Lung (tissue), 17 donors: ENCODE measurements at places on chromosomes 2 and 18. TPM values are rescaled to one million over a fixed set of nuclear protein-coding genes. Genes with fewer than 3 reads are reported as not detected.
A peak's percentile ranks its signal among the peaks of the same experiment; 100 is the strongest.

DNA sequence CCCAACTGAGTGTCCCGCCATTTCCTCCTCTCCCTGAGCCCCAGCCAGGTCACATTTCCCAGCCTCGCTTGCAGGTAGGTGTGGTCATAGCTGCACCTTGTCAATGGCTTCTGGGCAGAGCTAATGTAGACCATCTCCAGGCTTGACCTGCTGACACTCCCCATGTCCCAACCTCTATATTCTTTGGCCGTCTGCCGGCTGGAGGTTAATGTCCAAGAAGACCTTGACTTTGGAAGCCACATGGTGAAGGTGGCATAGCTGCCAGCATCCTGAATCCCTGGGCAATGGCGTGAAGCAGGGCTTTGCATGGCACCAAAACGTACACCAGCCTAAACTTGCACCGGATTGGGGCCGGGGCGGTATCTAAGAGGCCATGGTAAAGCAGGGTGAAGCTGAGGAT, 88.3 kb downstream of the SPP2 start:
- no peaks in the 10 kb centered on the region for H3K36me3 ChIP-seq
- no peak for DNase-seq
- no peaks in the 10 kb centered on the region for H3K4me1 ChIP-seq
- no peak overlapping the region for H3K4me3 ChIP-seq
- H3K27me3 ChIP-seq = no peaks in the 10 kb centered on the region

Gene FER1L5
- total RNA-seq = 0.64 TPM

Gene BOK
- 44.3 TPM for total RNA-seq

Gene GREB1L
- total RNA-seq = 1.2 TPM

GRCh38 chr2:123530004-123530403, 495.1 kb upstream of the CNTNAP5 start:
- no peaks in the 10 kb centered on the region for H3K27me3 ChIP-seq
- DNase-seq = no peak
- no peaks in the 10 kb centered on the region for H3K36me3 ChIP-seq
- H3K4me1 ChIP-seq = no peaks in the 10 kb centered on the region
- H3K27ac ChIP-seq = no peak overlapping the region
- no peak overlapping the region for H3K4me3 ChIP-seq

DNA sequence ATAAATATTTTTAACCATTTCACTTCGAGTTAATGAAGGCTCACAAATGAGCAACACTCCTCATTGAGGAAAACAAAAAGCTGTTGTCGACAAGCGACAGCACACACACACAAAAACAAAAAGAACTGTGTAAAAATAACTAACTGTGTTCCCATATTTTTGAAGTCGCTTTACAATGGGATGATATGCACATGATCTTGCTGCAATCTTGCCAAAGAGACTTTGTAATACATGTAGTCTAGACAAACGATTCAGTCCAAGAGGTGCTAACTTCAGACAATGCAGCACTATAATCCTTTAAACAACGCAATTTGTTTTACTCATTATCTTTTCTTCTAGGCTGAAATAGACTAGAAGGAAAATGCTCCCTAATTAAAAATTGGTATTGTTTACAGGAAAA, 7.2 kb upstream of the USP34 start:
- H3K4me3 ChIP-seq = no peak overlapping the region
- H3K4me1 ChIP-seq = no peaks in the 10 kb centered on the region
- DNase-seq = no peak
- peaks cover 24% of the 10 kb centered on the region for H3K36me3 ChIP-seq
- no peak overlapping the region for H3K27ac ChIP-seq

- no peak overlapping the region for H3K27ac ChIP-seq
- H3K27me3 ChIP-seq = no peaks in the 10 kb centered on the region
- H3K4me3 ChIP-seq = no peak overlapping the region
- H3K4me1 ChIP-seq = no peaks in the 10 kb centered on the region
- H3K36me3 ChIP-seq = no peaks in the 10 kb centered on the region
These were observed 110.5 kb upstream of the TACR1 start for GRCh38 chr2:75309596-75310463.

DNA sequence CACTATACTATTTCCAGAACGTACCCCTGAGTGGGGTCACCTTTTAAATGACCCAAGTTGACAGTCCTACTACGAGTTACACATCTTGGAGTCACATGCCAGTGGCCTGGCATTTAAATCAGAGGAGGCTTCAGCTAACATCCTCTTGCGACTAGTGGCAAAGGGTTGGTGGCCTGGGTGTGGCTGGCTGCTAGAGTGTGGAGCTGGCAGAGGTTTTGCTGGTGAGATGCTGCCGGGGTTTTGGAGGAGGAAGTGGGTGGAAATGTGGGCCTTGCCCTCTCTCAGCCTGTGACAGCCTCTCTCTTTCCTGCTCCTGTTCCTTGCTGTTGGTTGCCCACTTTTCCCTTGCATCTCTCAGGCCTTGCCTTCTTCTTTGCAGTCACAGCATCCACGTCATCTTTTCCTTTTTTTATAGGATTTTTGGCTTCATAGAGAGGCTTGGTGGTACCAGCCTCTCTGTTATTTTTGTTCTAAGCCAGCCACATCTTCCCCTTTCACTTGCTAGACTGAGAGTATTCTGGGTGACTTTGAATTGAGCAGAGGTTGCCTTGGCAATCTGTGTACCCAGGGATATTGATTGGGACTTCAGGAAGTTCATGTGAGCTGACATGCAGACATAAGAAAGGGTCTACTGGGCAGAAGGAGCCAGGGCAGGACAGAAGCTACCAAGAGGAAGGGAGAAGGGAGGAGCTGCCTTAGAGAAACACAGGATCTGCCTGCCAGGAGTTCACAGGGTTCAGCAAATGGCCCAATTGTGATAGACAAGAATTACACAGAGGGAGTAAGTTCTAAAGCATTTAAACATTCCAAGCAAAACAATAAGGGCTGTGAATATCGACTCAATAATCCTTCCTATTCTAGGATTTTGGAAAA, 55.4 kb downstream of the CDC42EP3 start:
- H3K36me3 ChIP-seq = no peaks in the 10 kb centered on the region
- no peak overlapping the region for H3K27ac ChIP-seq
- peaks cover 13% of the 10 kb centered on the region for H3K4me1 ChIP-seq
- DNase-seq = no peak

GRCh38 chr2:220556658-220557057, 929.2 kb downstream of the SLC4A3 start:
- H3K4me3 ChIP-seq = no peak overlapping the region
- no peaks in the 10 kb centered on the region for H3K4me1 ChIP-seq
- H3K36me3 ChIP-seq = no peaks in the 10 kb centered on the region
- H3K27ac ChIP-seq = no peak overlapping the region
- DNase-seq = no peak
- H3K27me3 ChIP-seq = no peaks in the 10 kb centered on the region

Gene PTPN4
- total RNA-seq = 70.7 TPM

Gene SLC11A1
- total RNA-seq = 57.6 TPM

Gene GKN2
- total RNA-seq = 103 TPM

Gene G6PC2
- 0.37 TPM for total RNA-seq

- no peaks in the 10 kb centered on the region for H3K27me3 ChIP-seq
- DNase-seq = no peak
- no peak overlapping the region for H3K27ac ChIP-seq
These were observed 25.4 kb downstream of the PDCL3 start for GRCh38 chr2:100588071-100588786.

- no peaks in the 10 kb centered on the region for H3K27me3 ChIP-seq
- H3K4me3 ChIP-seq = no peak overlapping the region
- peak; percentile 77 for DNase-seq
- no peak overlapping the region for H3K27ac ChIP-seq
- H3K36me3 ChIP-seq = peaks cover 2% of the 10 kb centered on the region
These were observed 146.3 kb downstream of the ANKRD44 start for GRCh38 chr2:197164141-197164754.

DNA sequence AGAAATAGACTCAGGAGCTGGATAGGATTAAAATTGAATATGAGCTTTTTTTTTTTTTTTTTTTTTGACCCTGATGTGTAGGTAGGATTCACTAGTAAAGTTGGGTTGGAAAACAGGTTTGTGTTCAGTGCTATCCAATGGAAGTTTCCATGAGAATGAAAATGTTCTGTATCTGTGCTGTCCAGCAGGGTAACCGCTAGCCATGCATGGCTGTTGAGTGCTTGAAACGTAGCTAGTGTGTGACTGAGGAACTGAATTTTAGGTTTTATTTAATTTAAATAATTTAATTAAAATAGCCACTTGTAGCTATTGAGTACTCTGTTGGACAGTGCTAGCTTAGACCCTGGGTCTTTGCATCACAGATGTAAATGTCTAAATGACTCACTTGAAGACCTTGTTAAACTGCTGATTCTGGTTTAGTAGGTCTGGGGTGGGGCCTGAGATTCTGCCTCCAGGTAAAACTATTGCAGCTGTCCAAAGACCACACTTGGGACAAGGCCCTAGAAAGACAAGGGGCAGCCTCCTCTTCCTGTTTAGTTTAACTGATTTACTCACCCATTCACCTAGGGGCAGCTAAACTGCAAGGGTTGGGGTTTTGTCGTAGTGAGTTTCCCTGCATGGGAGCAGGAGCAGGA, 84.7 kb upstream of the STON1 start:
- no peak for DNase-seq
- H3K36me3 ChIP-seq = peaks cover 3% of the 10 kb centered on the region
- no peaks in the 10 kb centered on the region for H3K27me3 ChIP-seq
- H3K4me3 ChIP-seq = no peak overlapping the region

Gene DDX1
- 85.2 TPM for total RNA-seq

- H3K27me3 ChIP-seq = no peaks in the 10 kb centered on the region
- no peaks in the 10 kb centered on the region for H3K36me3 ChIP-seq
- H3K27ac ChIP-seq = no peak overlapping the region
- H3K4me3 ChIP-seq = no peak overlapping the region
- DNase-seq = no peak
These were observed 179.7 kb downstream of the AGPS start for GRCh38 chr2:177572236-177572671.

DNA sequence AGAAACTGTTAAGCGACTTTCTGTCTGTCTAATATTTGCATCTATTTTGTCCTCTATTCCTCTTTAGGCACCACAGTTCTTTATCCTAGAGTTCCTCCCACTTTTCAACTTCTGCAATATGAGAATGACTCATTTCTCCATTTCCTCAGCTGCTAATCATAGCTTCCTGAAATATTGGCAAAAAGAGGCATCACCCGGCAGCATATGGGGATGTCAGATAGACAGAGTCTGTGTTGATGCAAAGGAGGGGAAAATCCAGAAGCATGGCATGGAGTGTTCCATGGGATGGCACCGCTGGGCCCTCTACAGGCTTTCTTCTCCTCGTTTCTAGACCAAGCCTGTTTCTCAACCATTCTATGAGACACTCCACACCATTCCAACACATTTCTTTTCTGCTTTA, 93.4 kb downstream of the DOCK10 start:
- no peaks in the 10 kb centered on the region for H3K4me1 ChIP-seq
- no peak overlapping the region for H3K4me3 ChIP-seq
- H3K27me3 ChIP-seq = no peaks in the 10 kb centered on the region

- H3K27ac ChIP-seq = no peak overlapping the region
- H3K27me3 ChIP-seq = no peaks in the 10 kb centered on the region
- no peaks in the 10 kb centered on the region for H3K36me3 ChIP-seq
- H3K4me1 ChIP-seq = no peaks in the 10 kb centered on the region
- H3K4me3 ChIP-seq = no peak overlapping the region
These were observed 68.4 kb downstream of the NXPH2 start for GRCh38 chr2:138711812-138712211.

Gene ADRA2B
- 0.88 TPM for total RNA-seq

DNA sequence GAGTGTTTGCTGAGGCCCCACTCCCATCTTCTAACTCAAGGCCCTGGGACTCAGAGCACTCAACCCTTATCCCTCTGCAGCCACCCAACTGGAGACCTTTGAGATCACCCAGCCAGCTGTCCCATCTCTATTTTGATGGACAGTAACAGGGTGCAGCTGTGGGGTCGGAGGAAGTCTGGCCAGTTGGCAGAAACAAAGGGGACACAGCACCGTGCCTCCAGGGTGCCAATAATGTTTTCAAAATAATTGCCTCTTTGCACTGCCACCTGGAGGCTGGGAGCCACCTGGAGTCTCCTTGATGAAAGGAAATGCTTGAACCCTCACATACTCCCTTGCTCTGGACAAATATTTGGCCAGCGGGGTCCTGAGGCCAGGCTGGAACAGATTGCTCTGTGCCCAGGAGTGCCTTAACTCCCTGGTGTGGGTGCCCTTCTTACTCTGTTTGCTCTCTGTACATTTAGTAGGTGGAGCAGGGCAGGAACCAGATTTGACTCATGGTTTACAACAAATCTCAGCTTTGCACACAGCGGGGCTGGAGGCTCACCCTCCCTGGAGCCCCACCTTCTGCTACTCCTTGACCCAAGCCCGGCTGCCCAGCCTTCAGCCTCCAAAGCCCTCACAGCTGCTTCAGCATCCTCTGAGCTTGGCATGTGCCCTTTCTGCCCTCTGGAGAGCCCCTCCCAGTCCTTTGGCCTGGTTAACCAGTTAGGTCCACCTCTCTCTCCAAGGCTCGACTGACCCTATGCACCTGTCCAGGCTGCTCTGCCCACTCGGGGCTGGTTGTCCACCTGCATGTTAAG, 17.2 kb downstream of the MAL start:
- H3K27me3 ChIP-seq = no peaks in the 10 kb centered on the region
- H3K4me1 ChIP-seq = peaks cover 19% of the 10 kb centered on the region
- no peaks in the 10 kb centered on the region for H3K36me3 ChIP-seq

GRCh38 chr2:39144416-39144815, 23.6 kb upstream of the SOS1 start:
- no peak overlapping the region for H3K27ac ChIP-seq
- H3K4me3 ChIP-seq = no peak overlapping the region
- H3K4me1 ChIP-seq = no peaks in the 10 kb centered on the region
- H3K27me3 ChIP-seq = no peaks in the 10 kb centered on the region
- no peak for DNase-seq

DNA sequence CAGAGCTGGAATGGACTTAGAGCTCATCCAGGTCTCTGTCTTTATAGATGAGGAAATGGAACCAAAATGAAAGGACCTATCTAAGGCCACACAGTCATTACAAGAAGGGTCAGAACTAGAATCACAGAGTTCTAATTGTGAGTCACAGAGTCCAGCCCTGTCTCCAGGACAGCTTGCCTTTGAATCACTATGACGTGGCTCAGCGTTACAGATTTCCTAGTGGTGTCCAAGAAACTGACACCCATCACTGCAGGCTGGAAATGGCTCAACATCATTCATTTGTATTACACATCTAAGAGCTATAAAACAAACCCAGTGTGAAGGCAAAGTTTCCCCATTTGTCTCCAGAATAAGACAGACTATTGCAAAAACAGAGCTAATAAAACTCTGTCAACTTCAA, 164.3 kb upstream of the SIX2 start:
- DNase-seq = no peak
- H3K36me3 ChIP-seq = no peaks in the 10 kb centered on the region
- H3K27me3 ChIP-seq = peaks cover 45% of the 10 kb centered on the region

Gene SCG2
- 1.5 TPM for total RNA-seq

Gene CDH2
- total RNA-seq = 1.5 TPM

Gene ZBTB7C
- 4.2 TPM for total RNA-seq

DNA sequence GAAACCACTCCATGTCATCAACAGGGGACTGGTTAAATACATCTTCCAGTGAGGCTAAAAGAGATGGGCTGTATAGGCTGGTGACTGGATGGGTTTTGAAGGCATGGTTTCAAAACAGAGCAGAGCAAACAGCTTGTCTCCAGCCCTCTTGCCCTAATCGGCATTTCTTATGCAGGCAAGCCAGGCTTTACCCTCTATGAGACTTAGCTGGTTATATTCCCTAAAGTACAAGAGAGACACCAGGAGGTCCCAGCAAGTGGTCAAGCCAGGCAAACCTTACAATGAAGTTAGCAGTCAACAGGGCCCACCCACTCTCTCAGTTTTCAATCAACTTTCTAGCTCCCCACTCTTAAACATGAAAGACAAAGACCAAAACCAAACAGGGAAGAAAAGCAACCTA, 19.0 kb downstream of the OSBPL1A start:
- DNase-seq = no peak
- H3K4me1 ChIP-seq = no peaks in the 10 kb centered on the region
- no peaks in the 10 kb centered on the region for H3K27me3 ChIP-seq
- H3K27ac ChIP-seq = no peak overlapping the region
